Activated T-helper 2 cell treated with anti-CD3 and anti-CD28 coated beads, Interferon-gamma antibody, Interleukin-2, Interleukin-4, amounts not matched to agents 10 μg/mL and 5 μg/mL and 100 μg/mL, durations not matched to agents 14 hours and 24 hours and 36 hours (primary cell): ENCODE measurements at places on chromosomes 12 and 14. TPM values are rescaled to one million over a fixed set of nuclear protein-coding genes. Genes with fewer than 3 reads are reported as not detected.

HOXC4 gene
- 0.14 and 0.21 TPM in 2 replicates for total RNA-seq

PLBD2 gene
- total RNA-seq = 16.2 and 18.6 TPM in 2 replicates

DNA sequence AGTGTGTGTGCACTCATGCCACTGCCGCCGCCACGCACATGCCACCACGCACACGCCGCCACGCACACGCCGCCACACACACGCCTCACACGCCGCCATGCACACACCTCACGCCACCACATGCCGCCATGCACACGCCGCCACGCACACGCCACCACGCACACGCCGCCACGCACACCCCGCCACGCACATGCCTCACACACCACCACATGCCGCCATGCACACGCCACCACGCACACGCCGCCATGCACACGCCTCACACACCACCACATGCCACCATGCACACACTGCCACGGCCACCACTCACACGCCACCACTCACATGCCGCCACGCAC lies 6.3 kb downstream of the CLBA1 start:
- DNase-seq = no peak
- peaks cover 3% of the 10 kb centered on the region for H3K27me3 ChIP-seq
- no peak overlapping the region for H3K4me3 ChIP-seq
- H3K27ac ChIP-seq = no peak overlapping the region
- peaks cover 3% of the 10 kb centered on the region for H3K36me3 ChIP-seq
- peaks cover 2% of the 10 kb centered on the region for H3K4me1 ChIP-seq

- no peak overlapping the region for H3K4me3 ChIP-seq
- H3K4me1 ChIP-seq = peaks cover 42% of the 10 kb centered on the region
- H3K27ac ChIP-seq = peak overlapping the region; percentile 24
- no peaks in the 10 kb centered on the region for H3K27me3 ChIP-seq
- no peak for DNase-seq
Measured at GRCh38 chr12:12741660-12742059, 24.5 kb downstream of the CDKN1B start.

DNA sequence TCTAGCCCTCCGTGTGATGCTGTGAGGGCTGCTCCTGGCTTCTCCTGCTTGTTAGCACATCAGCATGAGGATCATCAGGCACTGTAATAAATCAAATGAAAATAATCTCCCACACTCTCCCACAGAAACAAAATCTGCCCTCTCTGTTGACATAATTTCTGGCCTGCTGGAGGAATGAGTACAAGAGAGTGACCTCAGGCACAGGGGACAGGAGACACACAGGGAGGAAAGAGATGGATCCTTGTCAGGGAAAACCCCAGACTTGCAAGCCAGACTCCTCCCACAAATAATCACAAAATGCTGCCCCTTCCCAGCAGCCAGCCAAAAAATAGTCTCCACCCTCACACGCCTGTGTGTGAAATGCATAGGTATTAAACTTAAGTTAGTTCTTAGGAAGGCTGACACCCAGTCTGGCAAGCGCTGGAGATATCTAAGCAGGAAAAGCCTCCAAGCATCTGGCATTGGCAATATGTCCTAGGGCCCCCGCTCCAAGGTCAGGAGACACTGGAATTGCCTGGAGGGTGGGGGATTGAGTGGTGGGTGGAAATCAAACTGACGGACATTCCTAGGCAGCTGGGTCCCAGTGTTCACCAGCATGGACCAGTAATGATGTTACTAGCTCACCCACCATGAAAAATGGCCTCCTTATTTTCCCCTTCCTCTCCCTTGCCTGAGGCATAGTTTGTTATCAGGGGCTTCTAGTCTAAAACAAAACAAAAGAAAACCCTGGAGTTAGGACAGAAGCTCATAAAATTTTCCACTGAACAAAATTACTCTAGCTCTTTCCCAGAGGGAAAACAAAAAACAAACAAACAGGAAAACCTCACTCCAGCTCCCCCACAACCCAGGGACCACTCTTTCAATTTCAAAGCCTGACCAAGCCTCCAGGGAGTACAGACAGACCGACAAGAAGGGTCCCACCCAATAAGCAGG lies 22.0 kb downstream of the SMUG1 start:
- H3K4me3 ChIP-seq = no peak overlapping the region
- H3K27ac ChIP-seq = no peak overlapping the region
- no peaks in the 10 kb centered on the region for H3K36me3 ChIP-seq

GRCh38 chr12:67413577-67413976 lies 144.4 kb downstream of the CAND1 start:
- DNase-seq = no peak
- H3K36me3 ChIP-seq = no peaks in the 10 kb centered on the region
- no peak overlapping the region for H3K4me3 ChIP-seq
- no peaks in the 10 kb centered on the region for H3K4me1 ChIP-seq
- H3K27me3 ChIP-seq = no peaks in the 10 kb centered on the region

DNA sequence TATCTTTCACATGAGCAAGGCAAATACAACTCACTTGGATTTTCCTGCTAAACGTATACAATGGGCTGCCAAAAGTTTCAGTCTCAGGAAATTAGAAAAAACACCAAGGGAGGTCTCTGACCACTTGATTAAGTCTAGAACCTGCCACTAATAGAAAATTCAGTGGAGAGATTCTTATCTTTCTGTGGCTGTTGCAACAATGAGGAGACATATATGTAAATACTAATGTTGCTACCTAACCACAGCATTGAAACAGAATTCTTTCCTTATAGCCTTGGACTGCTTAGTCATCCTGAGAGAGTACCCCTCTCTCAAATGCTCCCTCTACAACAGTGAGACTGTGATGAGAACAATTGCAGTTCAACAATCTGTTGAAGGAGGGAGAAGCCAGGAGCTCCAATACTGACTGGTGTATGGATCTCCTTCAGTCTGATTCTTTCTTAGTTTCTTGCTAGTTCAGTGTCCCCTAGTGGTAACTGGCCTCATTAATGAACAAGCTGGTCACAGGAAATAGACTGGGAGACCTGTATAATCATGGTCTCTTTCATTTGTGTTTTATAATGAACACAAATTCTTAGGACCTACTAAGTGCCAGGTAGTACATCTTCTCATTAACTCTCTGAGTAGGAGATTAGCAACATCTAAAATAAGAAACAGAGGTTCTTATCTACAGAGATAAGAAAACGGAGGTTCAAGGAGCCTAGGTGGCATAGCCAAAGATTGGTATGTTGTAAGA lies 164.5 kb downstream of the SLC38A4 start:
- no peak for DNase-seq
- peaks cover 44% of the 10 kb centered on the region for H3K4me1 ChIP-seq
- peak overlapping the region; percentile 58 for H3K27ac ChIP-seq
- no peaks in the 10 kb centered on the region for H3K27me3 ChIP-seq

- no peaks in the 10 kb centered on the region for H3K4me1 ChIP-seq
- H3K4me3 ChIP-seq = no peak overlapping the region
- no peak for DNase-seq
- H3K27ac ChIP-seq = no peak overlapping the region
Measured at GRCh38 chr12:109124878-109125648, 8.7 kb downstream of the ACACB start.
